ENCODE measurements at places on chromosomes 1 and 21.
A peak's percentile ranks its signal among the peaks of the same experiment; 100 is the strongest.

GRCh38 chr1:198179556-198179981 lies 22.8 kb downstream of the NEK7 start:
- H3K4me3 ChIP-seq: no peak overlapping the region
- peak; percentile 73 for DNase-seq
- no peaks in the 10 kb centered on the region for H3K27me3 ChIP-seq
- no peak overlapping the region for H3K27ac ChIP-seq
- no peaks in the 10 kb centered on the region for H3K4me1 ChIP-seq

GRCh38 chr1:167861664-167862381 lies 52.1 kb downstream of the ADCY10 start:
- H3K27me3 ChIP-seq: no peaks in the 10 kb centered on the region
- no peaks in the 10 kb centered on the region for H3K4me1 ChIP-seq
- no peak overlapping the region for H3K4me3 ChIP-seq
- H3K36me3 ChIP-seq: no peaks in the 10 kb centered on the region
- no peak for DNase-seq
- H3K27ac ChIP-seq: no peak overlapping the region

- no peak overlapping the region for H3K4me3 ChIP-seq
- no peaks in the 10 kb centered on the region for H3K36me3 ChIP-seq
- no peaks in the 10 kb centered on the region for H3K27me3 ChIP-seq
- DNase-seq: no peak
Measured at GRCh38 chr1:111976332-111976731, 13.1 kb downstream of the KCND3 start.

DNA sequence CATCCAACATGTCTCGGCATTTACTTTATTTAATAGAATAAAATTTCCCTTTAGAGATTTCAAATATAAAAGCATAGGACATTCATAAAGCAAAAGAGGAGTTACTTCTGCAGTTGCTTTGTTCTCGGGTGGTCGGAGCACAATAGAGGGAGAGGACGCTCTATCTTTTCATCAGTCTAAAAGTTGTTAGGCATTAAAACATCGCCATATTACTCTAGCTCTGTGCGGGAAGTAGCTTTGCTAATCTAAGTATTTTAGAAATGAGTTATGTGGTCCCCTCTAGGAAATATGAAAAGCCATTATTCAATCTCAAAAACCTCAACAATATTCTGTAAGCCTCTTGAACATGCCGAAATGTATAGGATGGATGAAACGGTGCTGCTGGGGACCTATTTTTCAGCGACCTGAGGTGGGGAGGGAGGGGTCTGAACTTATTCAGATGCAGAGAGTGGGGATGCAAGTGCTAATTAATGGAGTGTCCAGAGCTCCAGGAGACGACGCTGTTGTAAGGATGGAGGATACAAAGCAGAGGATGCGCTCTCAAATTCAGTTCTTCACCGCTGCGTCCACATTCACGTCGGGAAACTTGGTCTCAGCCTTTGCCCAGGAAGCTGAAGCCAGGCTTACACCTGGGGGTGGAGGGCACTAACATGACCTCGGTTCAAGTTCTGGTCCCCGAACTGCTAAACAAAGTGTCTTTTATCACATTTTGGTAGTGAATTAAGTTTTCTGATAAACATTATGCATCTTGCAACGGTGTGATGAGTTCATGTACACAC lies 6.3 kb downstream of the CDKN2C start:
- no peak for DNase-seq
- H3K4me1 ChIP-seq: no peaks in the 10 kb centered on the region
- no peaks in the 10 kb centered on the region for H3K27me3 ChIP-seq
- H3K4me3 ChIP-seq: peak overlapping the region; percentile 58
- H3K27ac ChIP-seq: peak overlapping the region; percentile 95

GRCh38 chr1:197143276-197143675 lies 3.2 kb downstream of the ASPM start:
- no peak overlapping the region for H3K27ac ChIP-seq
- no peaks in the 10 kb centered on the region for H3K36me3 ChIP-seq
- peaks cover 6% of the 10 kb centered on the region for H3K4me1 ChIP-seq
- H3K27me3 ChIP-seq: no peaks in the 10 kb centered on the region

DNA sequence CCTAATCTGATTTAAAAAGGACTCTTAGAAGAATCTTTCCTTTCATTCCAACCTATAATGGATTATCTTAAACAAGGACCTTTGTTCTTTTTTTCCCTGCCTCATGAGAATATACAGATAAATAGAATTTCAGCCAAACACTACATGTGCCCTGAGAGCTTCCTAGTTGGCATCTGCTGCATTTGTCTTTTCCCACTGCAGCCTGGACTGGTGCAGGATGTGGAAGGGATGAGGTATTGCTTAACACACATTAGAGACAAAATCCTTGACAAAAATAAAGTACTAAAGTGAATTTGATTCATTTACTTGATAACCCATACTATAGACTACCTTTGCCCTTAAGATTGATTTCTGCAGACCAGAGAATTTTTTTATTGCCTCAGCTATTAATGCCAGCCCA lies 59.5 kb downstream of the PALMD start:
- H3K4me3 ChIP-seq: no peak overlapping the region
- no peaks in the 10 kb centered on the region for H3K27me3 ChIP-seq
- no peaks in the 10 kb centered on the region for H3K36me3 ChIP-seq
- H3K27ac ChIP-seq: no peak overlapping the region
- H3K4me1 ChIP-seq: no peaks in the 10 kb centered on the region
- no peak for DNase-seq

- H3K27ac ChIP-seq: no peak overlapping the region
- no peaks in the 10 kb centered on the region for H3K36me3 ChIP-seq
- DNase-seq: no peak
- peaks cover 6% of the 10 kb centered on the region for H3K4me1 ChIP-seq
- H3K4me3 ChIP-seq: no peak overlapping the region
- no peaks in the 10 kb centered on the region for H3K27me3 ChIP-seq
Measured at GRCh38 chr21:35216996-35217395, 167.9 kb upstream of the RUNX1 start.

DNA sequence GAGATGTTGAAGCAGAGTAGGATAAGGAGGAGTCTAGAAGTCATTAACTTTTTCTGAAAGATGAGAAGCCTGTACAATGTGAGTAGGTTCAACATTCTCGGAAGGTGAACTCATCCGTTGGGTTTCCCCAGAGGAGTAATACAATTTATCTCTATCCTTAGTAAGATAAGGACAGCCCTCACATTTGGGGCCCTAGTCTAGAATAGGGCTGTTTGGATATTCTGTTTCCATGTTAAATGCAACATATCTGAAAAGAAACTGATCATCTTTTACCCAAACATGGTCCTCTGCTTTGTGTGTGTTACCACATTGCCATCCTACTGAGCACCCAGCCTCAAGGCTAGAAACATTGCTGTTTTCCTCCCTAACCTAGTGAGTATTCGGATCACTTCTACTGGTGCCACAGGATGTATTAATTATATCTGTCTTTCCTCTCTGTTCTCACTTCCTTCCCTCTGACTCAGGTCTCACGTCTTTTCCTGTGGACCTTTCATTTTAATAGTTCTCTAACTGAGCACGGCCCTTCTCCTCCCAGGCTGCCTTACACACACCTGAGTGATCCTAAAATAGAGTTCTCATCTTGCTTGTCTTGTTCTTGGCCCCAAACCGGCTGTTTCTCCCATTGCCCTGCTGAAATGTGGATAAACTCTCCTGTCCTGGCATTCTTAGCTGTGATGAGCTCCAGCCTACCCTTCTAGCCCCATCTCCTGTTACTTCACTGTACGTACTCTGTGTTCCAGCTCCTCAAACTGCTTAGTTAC lies 91.7 kb downstream of the CDC14A start:
- H3K36me3 ChIP-seq: no peaks in the 10 kb centered on the region
- no peaks in the 10 kb centered on the region for H3K27me3 ChIP-seq

DNA sequence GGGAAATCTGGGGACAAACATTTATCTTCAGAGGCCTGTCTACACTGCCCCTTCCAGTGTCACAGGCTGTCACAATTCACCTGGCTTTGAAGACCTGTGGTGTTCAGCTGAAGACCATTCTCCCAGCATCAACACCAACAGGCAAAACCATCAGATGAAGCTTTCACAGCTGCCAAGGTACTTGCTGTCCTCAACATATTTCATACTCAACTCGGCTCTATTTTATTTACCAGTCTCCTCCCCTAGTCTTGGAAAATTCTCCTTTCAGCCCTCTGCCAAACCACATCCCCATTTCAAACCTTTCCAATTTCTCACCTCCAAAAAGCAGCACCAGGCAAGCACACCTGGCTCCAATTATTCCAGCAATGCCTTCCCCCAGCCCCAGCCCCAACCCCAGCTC lies 108.8 kb downstream of the TGFBR3 start:
- no peaks in the 10 kb centered on the region for H3K27me3 ChIP-seq
- H3K27ac ChIP-seq: no peak overlapping the region
- no peaks in the 10 kb centered on the region for H3K36me3 ChIP-seq
- DNase-seq: no peak
- H3K4me3 ChIP-seq: no peak overlapping the region

- no peak overlapping the region for H3K4me3 ChIP-seq
- peaks cover 16% of the 10 kb centered on the region for H3K27me3 ChIP-seq
- H3K27ac ChIP-seq: no peak overlapping the region
- H3K4me1 ChIP-seq: no peaks in the 10 kb centered on the region
Measured at GRCh38 chr1:110118636-110119396, 6.6 kb downstream of the UBL4B start.

DNA sequence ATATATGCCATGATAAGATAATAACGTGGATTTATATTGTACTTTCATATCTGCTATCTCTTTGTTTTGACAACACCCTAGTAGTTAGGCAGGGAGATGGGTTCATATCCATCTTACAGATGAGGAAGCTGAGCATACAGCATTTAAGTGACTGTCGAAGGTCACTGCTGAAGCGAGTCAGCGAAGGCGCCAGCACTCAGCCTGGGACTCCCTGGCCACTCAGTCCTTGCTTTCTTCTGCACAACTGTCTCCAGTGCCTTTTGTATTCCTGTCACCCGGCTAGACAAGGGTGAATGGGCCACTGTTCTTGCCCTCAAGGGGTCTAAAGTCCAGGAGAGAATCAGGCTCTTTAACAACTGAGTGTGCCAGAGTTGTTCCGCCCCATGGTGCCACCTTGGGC lies 3.1 kb downstream of the ARHGEF10L start:
- no peak overlapping the region for H3K27ac ChIP-seq
- H3K4me1 ChIP-seq: peaks cover 16% of the 10 kb centered on the region
- H3K4me3 ChIP-seq: no peak overlapping the region
- H3K27me3 ChIP-seq: no peaks in the 10 kb centered on the region
- no peaks in the 10 kb centered on the region for H3K36me3 ChIP-seq
- no peak for DNase-seq
